ENCODE measurements at places on chromosomes 12 and 14. TPM values are rescaled to one million over a fixed set of nuclear protein-coding genes. Genes with fewer than 3 reads are reported as not detected.

Gene CLEC2A
- total RNA-seq = not detected

Gene A2ML1
- total RNA-seq = not detected

Gene SLC2A14
- total RNA-seq = 0.18 TPM

Gene TMEM117
- 0.24 TPM for total RNA-seq

Data from activated CD8-positive, alpha-beta T cell treated with anti-CD3 and anti-CD28 coated beads, Interleukin-2, amount 10 ng/mL, durations not matched to agents 7 days and 5 days (primary cell).